ENCODE measurements at places on chromosomes 2 and 18. TPM values are rescaled to one million over a fixed set of nuclear protein-coding genes. Genes with fewer than 3 reads are reported as not detected.

DNA sequence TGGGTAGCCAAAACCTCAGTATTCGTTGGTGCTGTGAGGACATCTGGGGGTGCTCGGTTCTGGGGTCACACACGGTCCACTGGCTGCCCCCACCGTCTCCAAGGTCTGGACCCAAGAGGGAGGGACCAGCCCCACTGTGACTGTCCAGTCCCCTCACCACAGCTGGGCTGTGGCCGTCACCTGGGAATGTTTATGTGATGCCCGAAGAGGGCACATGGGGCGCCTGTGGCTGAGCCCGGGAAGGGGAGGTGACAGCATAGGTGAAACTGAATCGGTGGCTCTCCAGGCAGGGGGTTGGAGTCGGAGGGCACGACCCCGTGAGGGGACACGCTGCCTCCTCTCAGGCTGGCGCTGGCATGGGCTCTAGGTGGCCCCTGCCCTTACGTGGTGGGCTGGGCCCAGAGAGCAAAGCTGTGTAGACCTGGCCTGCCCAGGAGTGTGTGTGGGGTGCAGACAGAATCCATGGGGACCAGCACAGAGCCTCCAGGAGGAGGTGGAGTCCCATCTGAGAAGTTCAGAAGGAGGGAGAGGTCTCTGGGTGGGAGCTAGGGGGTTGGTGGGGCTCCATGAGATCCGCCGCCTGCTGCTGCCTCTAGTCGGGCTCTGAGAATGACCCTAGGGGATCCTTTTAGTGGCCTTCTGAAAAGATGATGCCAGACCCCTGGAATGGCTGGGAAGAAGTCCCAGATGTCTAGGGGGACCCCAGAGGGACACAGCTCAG, 1.8 kb downstream of the BOK start:
- DNase-seq = no peak

DNA sequence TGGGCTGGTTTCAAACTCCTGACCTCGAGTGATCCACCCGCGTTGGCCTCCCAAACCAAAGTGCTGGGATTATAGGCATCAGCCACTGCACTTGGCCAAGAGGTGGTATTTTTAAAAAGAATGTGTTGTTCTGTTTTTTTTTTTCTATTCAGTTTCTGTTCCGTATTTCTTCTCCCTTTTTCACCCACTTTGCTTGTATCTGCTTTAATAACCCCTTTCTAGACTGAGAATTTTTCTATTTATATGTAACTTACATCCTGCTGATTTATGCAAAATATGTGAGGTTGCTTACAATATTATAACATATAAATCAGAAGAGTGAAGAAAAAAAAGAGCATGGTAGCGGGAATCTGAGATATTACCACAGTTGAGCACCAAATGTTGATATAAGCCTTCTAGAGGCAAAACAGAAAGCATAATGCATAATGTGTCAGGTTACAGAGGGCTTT, 17.2 kb upstream of the LYPD6B start:
- no peak for DNase-seq

The ECEL1 gene
- not detected for polyA plus RNA-seq

DNA sequence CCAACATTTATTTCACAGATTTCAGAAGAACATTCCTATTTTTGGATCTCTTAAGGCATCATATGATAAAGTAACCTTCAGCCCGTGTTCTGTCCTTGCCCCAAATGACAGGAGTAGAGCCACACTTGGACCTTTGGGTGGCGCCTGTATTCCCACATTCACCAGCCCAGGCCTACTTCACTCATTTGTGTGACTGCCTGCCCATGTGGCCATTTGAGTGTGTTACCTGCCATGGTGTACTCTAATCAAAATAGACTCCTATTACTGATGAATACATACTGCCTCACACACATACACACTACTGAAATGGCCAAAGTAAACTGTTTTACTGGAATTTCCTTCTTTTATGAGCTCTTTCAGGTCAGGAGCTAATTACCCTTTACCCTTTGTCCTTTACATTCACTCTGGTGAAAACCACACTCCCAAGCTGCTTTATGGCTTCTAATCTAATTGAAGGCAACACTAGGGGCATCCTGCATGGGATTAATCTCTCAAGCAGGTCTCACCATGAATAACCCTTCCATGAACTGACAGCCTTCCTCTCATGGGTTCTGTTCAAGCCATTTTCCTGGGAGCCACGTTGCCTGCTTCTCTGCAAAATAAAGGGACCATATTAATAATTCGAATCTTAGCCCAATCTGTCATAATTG, 271.0 kb upstream of the GALNT5 start:
- DNase-seq = no peak

DNA sequence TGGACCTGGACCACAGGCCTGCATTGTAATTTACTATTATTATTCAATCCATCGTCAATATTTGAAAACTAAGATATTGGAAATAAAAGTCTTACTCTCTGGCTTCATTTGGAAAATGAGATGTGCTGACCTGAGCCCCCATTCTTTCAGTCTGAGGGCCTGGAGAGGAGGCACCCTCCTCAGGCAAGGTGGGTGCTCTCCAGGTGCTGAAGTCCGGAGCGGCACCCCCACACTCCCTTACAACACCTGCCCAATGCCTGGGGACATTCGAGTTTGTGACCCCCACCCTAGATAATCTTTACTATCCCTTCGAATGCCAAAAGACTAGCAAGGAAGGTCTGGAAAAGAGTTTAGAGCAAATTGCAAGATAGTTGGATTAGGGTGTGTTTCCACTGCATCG, 133.3 kb downstream of the EN1 start:
- no peak for DNase-seq

GRCh38 chr2:240443891-240444301, 8.4 kb downstream of the GPC1 start:
- DNase-seq = no peak

DNA sequence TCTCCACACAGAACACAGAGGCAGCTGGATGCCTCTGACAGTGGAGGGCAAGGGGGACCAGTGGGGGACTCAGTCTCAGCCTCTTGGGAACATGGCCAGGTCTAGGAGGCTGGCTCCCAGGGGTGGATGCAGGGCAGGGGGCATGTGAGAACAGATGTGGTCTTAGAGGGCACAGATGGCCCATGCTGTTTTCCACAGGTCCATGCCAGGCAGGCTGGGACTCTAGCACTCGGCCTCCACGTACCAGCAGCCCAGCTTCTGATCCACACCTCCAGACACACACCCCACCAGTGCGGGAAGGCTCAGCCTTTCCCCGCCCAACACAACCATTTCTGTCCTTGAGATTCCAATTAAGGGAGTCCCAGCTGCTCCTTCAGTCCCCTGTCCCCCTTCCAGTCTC, 42.4 kb downstream of the TNS1 start:
- no peak for DNase-seq

- DNase-seq = no peak
Observed at GRCh38 chr2:125630377-125630776, 1025.6 kb upstream of the GYPC start.

DNA sequence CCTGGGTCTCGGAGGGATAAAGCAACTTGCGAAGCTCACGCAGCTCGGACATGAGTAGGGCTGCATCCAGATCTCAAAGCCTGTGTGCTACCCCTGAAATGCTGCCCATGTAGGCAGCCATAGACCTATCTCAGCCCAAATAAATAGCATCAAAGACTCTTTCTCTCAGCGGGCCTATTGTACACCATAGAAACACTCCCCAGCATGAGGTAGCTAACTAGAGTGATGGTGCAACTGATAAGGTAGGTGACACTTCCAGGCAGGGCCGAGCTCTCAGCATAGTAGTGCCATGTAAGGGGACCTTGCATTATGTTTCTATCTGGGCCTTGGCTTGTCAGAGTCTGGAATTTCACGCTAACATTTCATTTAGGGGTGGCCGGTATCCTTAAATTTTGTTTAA, 52.4 kb downstream of the RABL2A start:
- no peak for DNase-seq

DNA sequence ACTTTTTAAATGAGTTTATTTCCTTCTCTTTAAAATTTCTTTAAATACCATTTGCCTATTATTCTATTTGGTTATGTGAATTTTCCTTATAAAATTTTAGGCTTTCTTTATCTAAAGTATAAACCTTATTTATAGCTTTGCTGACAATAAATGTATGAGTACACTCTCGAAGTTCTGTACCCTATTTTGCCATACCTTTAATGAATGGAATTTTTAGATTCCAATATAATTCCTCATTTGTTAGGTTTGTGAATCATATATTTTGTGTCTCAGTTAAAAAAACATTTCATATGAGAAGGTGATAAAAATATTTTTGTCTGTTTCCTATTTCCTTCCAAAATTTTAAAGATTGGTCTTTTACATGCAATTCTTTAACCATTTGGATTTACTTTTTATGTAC, 427.4 kb upstream of the SLC8A1 start:
- no peak for DNase-seq

The KCNIP3 gene
- not detected for polyA plus RNA-seq

DNA sequence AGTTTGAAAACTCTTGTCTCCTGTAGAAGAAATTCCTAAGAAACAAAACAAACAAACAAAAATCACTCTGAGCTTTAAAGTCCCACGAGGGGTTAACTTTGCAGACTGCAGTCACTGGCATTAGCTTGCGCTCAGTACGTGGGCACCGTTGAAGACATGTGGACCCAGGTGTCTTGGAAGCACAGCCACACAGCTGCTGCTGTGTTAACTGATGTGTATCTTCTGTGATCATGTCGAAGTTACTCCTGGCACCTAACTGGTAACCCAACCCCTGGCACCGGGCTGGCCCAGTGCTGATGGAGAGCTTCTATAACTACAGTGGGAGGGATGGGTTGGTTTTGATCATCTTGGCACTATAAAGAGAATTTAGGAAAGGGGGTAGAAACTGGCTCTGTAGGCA, 51.6 kb upstream of the FHL2 start:
- no peak for DNase-seq

DNA sequence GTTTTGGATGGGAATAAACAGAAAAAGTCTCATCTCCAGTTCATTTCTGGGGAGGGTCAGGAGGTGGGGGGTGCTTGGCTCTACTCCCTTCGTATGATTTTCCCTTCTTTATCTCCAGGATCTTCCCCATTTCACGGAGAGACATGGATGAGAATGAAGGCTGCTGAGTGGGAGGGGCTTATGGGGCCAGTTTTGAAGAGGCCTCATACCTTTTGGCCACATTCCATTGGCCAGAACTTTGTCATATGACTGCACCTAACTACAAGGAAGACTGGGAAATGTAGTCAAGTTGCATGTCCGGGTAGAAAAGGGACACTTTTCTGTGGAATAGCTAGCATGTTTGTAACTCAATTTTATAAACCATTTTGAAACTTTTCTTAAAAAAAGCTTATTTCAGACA, 117.6 kb downstream of the NEDD4L start:
- peak; percentile 65 for DNase-seq

DNA sequence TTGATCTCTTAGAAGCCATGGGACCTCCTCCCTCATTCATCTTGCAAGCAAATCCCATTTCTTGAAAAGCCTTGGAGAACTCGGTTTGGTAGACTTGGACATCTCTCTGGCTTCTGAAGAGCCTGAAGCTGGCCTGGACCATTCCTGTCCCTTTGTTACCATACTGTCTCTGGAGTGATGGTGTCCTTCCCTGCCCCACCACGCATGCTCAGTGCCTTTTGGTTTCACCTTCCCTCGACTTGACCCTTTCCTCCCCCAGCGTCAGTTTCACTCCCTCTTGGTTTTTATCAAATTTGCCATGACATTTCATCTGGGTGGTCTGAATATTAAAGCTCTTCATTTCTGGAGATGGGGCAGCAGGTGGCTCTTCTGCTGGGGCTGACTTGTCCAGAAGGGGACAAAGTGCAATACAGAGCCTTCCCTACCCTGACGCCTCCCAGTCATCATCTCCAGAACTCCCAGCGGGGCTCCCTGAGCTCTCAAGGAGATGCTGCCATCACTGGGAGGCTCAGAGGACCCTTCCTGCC, 20.0 kb downstream of the FOSL2 start:
- DNase-seq = no peak

The HMSD gene
- polyA plus RNA-seq = 0.05 TPM

GRCh38 chr2:68110102-68110501, 47.3 kb upstream of the C1D start:
- DNase-seq = no peak

- DNase-seq = no peak
Observed at GRCh38 chr2:96687266-96687665, 44.7 kb downstream of the FER1L5 start.

DNA sequence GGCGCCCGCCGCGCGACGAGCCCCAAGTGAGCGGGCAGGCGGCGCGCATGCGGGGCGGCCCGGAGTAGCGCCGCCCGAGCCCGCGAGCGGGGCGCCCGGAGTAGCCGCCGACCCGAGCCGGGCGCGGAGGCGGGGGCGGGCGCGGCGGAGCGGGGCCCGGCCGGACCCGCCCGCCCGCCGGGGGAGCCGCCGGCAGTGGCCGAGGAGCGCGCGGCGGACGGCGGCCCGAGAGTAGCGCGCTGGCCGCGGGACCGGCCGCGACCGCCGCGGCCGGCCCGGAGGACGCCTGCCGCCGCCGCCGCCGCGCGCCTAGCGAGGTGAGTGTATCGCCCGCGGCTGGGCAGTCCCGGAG, at the start of gene GALNT1:
Gene GALNT1, plus strand, starts transcription at position 195 of the 352 bp plus-strand sequence. CDS start 72,923 bp downstream, outside the sequence.
- peak; percentile 74 for DNase-seq

- DNase-seq = no peak
Observed at GRCh38 chr2:133431289-133431688, 137.0 kb downstream of the NCKAP5 start.

GRCh38 chr2:134314681-134315368, 61.0 kb downstream of the MGAT5 start:
- DNase-seq = no peak

The DNER gene
- polyA plus RNA-seq = not detected

The CNRIP1 gene
- polyA plus RNA-seq = 1.3 TPM

All from K562 (cell line).